Stimulated activated CD4-positive, alpha-beta T cell treated with anti-CD3 and anti-CD28 coated beads, Interleukin-15, amount 100 ng/mL, for 48 hours (primary cell): ENCODE measurements at places on chromosomes 6 and 20.

- DNase-seq: no peak
Observed at GRCh38 chr20:49231471-49231870, 12.3 kb downstream of the DDX27 start.

DNA sequence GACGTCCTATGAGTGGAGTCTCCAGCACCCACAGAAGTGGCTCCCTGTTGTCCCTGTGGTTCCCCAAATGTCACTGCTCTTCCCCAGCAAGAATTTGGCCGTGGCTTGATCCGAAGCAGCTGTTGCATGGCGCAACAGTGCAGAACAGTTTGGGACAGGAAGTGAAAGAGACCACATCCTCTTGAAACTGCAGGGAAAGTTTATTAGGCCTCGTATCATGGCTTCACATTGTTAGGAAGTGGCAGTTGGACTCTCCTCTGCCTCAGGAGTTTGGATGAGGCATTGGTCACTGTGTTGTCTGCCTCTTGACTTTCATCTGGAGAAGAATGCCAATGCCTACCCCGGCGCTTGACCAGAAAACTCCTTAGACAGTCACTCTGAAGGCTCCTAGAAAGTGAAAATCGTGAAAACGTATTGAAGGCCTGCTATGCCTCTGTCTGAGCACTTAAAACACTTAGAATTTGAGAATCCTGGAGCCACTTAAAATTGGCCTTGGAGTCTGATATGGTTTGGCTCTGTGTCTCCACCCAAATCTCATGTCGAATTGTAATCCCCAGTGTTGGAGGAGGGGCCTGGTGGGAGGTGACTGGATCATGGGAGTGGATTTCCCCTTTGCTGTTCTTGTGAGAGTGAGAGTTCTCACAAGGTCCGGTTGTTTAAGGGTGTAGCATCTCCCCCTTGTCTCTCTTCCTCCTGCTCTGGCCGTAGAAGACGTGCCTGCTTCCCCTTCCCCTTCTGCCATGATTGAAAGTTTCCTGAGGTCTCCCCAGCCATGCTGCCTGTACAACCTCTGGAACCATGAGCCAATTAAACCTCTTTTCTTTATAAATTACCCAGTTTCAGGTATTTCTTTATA lies 334.9 kb upstream of the JARID2 start:
- no peak for DNase-seq

DNA sequence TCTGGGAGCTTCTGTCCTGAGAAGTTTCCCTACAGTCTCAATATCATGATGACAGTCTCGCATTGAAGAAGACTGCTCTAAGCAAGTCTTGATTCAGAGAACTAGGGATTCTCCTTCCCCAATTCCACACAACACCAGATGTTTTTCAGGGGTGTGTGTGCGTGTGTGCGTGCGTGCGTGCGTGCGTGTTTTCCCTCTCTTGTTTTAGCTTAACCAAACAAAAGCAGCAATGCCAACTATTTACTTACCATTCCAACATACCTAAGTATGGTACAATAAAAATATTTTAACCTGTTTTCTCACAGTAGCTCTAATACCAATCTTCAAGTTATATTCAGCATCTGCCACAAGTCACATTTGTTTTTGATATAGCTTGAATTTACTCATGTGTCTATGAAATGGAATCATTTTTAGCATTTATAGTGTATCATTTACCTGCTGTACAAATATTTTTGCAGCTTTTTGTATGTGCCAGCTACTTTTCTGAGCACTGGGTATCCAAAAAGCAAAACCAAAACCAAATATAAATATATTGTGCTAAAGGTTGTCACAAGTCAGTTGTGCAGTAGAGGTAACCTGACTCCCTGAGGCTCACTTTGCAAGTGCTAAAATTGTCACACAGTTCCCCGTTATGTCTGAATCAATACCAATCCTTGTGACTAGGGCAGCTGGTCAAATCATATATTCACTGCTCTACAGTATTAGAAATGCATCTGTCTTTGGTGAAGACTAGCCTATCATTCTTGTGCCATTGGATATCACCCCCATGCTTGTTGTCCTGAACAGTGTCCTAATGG lies 21.7 kb upstream of the MYLIP start:
- no peak for DNase-seq

DNA sequence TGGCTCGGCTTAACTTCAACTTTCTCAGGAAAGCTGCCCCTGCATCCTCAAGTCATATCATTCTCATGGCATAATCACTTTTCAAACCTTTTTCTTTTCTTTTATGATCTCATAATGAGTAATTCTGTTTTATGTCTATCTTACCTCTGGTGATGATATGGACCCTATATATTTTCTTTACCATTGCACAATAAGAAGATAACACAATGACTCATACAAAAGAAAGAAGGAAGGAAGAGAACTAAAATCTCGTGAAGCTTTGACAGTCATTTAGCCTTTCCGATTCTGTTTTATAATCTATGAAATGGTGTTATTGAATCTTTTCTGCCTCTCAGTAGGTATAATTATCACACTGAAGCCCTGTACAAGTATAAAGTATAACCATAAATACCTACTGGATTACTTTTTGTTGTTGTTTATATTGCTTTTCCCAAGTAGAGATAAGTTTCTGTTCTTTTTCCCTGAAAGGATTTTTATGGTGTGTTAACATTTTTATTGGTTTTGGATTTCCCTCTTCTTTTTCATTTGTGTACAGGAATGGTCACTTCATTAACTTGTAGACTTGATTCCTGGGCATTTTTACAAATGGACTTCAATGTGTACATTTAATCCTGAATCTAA lies 300.9 kb downstream of the LAMA2 start:
- DNase-seq: no peak

- DNase-seq: no peak
Observed at GRCh38 chr6:11120271-11121005, 8.9 kb upstream of the ERVFRD-1 start.

- no peak for DNase-seq
Observed at GRCh38 chr20:39016041-39016440, 53.9 kb downstream of the DHX35 start.

GRCh38 chr20:24612799-24613775 lies 143.7 kb downstream of the SYNDIG1 start:
- no peak for DNase-seq

DNA sequence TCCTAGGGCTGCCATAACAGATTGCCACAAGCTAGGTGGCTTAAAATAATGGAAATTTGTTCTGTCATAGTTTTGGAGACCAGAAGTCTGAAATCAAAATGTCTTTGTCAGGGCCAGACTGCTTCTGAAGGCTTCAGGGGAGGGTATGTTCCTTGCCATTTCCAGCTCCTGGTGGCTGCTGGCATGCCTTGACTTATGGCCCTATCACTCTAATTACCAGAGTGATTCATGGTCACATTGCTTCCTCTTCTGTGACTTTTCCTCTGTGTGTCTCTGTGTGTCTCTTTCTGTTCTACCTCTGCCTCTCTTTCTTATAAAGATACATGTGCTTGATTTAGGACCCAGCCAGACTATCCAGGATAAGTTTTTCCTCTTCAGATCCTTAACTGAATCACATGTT lies 635.2 kb upstream of the IMPG1 start:
- no peak for DNase-seq

DNA sequence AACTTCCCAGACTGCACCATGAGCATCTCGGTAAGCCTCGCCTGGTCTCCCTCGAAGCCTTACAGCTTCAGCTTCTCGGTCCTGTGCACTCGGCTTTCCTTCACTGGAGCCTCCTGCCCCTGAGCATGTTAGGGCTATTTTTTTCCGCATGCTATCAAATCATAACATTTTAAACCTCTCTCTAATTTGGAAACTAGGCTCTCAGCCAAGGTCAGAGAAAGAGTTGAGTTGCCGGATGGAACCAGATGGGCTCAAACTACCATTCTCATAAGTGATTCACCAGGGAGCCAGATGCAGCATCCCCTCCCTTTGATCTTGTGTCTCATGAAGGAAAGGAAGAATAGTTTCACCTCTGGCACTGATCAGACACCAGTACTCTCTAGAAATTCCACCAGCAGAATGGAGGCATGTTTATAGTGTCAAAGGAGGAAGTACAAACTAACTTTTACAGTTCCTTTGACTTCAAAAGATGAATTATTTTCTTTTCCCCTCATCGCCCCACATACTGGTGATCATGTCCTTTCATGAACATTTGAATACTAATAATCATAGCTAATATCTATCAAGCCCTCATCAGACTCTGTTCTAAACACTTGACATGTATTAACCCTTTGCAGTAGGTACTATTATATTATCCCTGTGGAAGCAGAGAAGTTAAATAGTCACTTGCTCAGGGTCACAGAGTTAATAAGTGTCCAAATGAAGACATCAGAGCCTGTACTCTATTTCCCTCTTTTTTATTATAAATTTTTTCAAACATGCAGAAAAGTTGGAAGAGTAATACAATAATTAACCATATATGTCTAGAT lies 46.7 kb downstream of the MAP1LC3A start:
- DNase-seq: no peak

- DNase-seq: no peak
Observed at GRCh38 chr6:99350573-99350972, 1.1 kb upstream of the FAXC start.

DNA sequence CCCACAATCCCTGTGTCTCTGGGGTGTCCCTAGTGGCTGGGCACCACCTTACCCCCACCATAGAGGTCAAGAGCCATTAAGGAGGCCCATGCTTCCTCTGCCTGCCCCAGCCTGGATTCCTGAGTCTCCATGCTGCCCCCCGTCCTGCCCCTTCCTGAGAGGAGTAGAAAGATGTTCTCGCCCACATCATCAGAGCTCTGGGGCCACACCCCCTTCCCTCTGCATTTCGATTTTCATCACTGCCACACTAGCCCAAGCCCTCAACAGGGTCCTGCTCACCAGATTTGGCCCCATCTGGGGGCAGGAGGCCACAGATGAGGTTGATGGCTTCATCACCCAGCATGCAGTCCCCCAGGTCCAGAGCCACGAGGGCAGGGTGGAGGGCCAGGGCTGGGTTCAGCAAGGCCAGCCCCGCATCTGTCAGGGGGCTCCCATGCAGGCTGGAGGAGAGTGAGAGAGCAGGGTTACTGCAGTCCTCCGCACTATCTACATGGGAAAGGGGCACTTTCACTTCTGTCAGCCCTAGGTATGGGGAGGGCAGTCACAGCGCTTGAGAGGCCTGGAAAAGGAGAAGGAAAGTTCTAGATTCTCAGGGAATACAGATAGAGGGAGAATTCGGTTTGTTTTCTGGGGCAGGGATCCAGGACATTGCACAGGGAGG lies 1.5 kb downstream of the LRRC73 start:
- no peak for DNase-seq

- no peak for DNase-seq
Observed at GRCh38 chr6:43186706-43187105, 4.7 kb downstream of the CUL9 start.

- DNase-seq: no peak
Observed at GRCh38 chr20:14295238-14295637, 42.2 kb downstream of the FLRT3 start.

DNA sequence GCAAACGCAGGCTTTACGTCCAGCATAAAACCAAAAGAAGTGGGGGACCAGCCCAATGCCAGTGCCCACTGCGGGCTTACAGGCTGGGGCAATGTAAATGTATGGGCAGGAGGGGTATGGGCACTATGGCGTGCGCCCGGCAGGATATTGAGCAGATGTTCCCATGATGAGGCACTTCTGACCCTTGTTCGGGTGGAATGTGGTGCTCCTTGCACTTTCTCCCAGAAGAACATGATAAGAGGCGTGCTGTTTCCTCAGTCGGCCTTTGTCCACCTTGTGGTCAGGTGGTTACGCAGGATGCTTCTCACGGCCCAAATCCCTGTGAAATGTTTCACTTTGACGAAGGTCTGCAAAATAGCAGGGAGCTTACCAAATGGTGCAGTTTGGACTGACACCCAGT lies 4.8 kb upstream of the GPR31 start:
- no peak for DNase-seq

DNA sequence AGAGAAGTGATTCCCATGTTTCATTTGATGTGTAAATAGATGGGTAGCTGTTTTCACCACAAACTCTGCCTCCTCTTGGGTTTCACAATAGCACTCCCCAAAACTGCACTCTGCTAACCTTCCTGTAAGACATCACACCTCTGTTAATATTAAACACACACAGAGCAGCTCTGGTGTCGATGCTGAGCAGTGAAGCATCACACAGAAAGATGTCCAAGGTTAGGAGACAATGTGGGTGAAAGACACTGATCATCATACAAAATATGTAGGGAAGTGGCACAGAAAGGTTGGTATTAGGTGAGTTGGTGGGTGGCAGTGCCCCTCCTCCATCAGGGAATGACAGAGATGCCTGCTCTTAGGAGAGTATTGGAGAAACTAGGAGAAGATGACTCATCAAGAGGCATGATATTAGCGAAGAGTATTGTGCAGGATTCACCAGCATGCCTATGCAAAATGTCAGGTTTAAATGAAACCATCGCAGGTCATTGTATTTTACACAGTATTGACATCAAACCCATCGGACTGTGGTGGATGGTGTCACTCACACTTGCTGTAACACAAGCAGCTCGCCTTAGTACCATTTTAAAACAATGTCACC lies 199.7 kb downstream of the TBXT start:
- DNase-seq: no peak

- no peak for DNase-seq
Observed at GRCh38 chr6:62974452-62974851, 236.8 kb upstream of the FKBP1C start.

GRCh38 chr20:57468523-57469417 lies 56.2 kb downstream of the CTCFL start:
- no peak for DNase-seq

DNA sequence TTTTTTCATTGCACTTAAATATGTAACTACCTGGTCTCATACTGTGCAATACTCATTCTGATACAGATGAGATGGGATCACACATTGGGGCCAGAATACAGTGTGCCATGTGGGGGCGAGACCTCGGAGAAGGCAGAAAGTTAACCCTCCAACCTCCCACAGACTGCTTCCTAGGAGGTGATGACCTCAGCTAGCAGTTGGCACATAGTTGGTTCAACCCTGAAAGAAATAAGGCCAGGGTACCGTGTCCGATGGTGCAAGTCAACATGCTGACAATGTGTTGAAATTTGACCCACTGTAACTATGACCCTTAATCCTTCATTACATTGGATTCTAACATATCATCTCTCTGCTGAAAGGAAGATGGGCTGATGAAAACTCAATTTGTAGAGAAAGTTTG lies 61.9 kb downstream of the GJA10 start:
- DNase-seq: peak; percentile 39

- no peak for DNase-seq
Observed at GRCh38 chr6:36142971-36143838, 12.9 kb downstream of the MAPK13 start.

- no peak for DNase-seq
Observed at GRCh38 chr6:118350881-118351430, 197.1 kb upstream of the PLN start.
